ENCODE measurements at places on chromosomes 3 and 15.
A peak's percentile ranks its signal among the peaks of the same experiment; 100 is the strongest.

- no peaks in the 10 kb centered on the region for H3K27me3 ChIP-seq
- peaks cover 60% of the 10 kb centered on the region for H3K36me3 ChIP-seq
- no peak for DNase-seq
- no peak overlapping the region for H3K27ac ChIP-seq
- H3K4me3 ChIP-seq = no peak overlapping the region
Observed at GRCh38 chr3:11604139-11604892, 39.4 kb downstream of the VGLL4 start.

- H3K36me3 ChIP-seq = peaks cover 18% of the 10 kb centered on the region
- no peak overlapping the region for H3K27ac ChIP-seq
- no peak for DNase-seq
- peaks cover 50% of the 10 kb centered on the region for H3K27me3 ChIP-seq
- no peak overlapping the region for H3K4me3 ChIP-seq
Observed at GRCh38 chr3:50338965-50339364, 1.7 kb downstream of the RASSF1 start.

GRCh38 chr3:134544316-134544715, 58.5 kb downstream of the CEP63 start:
- H3K4me3 ChIP-seq = no peak overlapping the region
- no peaks in the 10 kb centered on the region for H3K4me1 ChIP-seq
- no peak for DNase-seq
- no peak overlapping the region for H3K27ac ChIP-seq
- H3K27me3 ChIP-seq = no peaks in the 10 kb centered on the region
- peaks cover 41% of the 10 kb centered on the region for H3K36me3 ChIP-seq

GRCh38 chr3:181683563-181683962, 28.2 kb upstream of the SOX2 start:
- no peak overlapping the region for H3K4me3 ChIP-seq
- DNase-seq = no peak
- no peaks in the 10 kb centered on the region for H3K36me3 ChIP-seq
- no peak overlapping the region for H3K27ac ChIP-seq
- peaks cover 4% of the 10 kb centered on the region for H3K4me1 ChIP-seq

GRCh38 chr15:55993804-55994560, 570 bp upstream of the NEDD4 start:
- H3K4me3 ChIP-seq = peak overlapping the region; percentile 82
- peak; percentile 54 for DNase-seq
- H3K4me1 ChIP-seq = peaks cover 5% of the 10 kb centered on the region
- H3K27me3 ChIP-seq = no peaks in the 10 kb centered on the region
